Neural progenitor cell (in vitro differentiated cells): ENCODE measurements at places on chromosomes 5 and 9. TPM values are rescaled to one million over a fixed set of nuclear protein-coding genes. Genes with fewer than 3 reads are reported as not detected.
A peak's percentile ranks its signal among the peaks of the same experiment; 100 is the strongest.

DNA sequence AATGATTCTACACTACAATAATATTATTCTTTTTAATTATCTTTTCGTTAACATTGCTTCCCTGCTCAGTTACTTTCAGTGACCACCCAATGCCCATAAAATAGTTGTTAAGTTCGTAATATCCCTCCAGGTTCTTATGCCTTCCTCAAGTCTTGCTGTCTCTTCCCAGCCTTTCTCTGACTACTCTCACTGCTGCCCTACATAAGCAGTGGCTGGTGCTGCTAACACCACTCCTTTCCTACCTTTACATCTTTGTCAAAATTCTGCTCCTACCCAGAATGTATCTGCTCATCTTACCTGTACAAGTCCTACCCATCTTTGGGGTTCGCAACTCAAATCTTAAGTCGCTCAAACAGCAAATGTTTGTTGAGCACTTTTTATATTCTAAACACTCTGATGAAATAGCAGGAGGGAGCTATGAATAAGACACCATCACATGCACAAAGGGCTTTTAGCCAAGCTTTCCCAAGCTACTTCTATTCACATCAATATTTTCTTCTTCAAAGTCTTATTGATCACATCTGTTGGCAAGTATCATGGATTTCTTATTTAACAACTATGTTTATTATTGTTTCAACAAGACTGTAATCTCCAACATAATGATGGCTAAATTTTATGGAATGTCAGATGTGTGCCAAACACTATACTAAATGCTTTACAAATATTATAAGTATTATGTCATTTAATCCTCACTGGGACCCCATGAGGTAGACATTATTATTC is 29.5 kb downstream of the SLC25A46 start:
- no peak overlapping the region for H3K4me3 ChIP-seq
- H3K27ac ChIP-seq = no peak overlapping the region
- H3K4me1 ChIP-seq = no peaks in the 10 kb centered on the region
- H3K36me3 ChIP-seq = no peaks in the 10 kb centered on the region

GRCh38 chr9:74496406-74496805 is 729 bp upstream of the RORB start:
- peak overlapping the region; percentile 71 for H3K4me3 ChIP-seq
- H3K27ac ChIP-seq = no peak overlapping the region
- no peaks in the 10 kb centered on the region for H3K36me3 ChIP-seq

- no peak overlapping the region for H3K27ac ChIP-seq
- H3K4me3 ChIP-seq = no peak overlapping the region
- no peaks in the 10 kb centered on the region for H3K27me3 ChIP-seq
- H3K4me1 ChIP-seq = no peaks in the 10 kb centered on the region
- no peaks in the 10 kb centered on the region for H3K36me3 ChIP-seq
- no peak for DNase-seq
These were observed 194.5 kb downstream of the ARL15 start for GRCh38 chr5:54115735-54116403.

DNA sequence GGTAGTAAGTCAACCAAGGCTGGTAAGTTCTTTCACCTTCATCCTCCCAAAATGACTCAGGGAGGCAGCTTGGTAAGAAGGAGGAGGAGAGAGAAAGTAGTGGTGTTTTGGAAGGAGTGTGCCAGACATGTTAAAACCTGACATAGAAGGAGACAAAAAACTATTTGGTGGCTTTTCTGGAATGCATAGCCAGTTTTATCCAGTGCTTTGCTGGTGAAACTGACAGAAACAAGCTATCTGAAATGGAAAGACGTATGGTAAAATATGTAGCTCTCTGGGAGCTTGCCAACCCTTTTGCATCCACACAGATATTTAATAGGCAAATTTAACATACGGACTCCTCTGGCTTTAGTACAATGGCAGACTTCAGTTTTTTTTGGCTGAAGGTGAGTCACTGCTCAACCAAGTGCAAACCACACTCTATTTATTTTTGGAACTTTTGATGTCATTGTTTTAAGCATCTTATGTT is 45.4 kb downstream of the RAB14 start:
- no peak for DNase-seq
- H3K36me3 ChIP-seq = no peaks in the 10 kb centered on the region
- no peaks in the 10 kb centered on the region for H3K27me3 ChIP-seq
- no peak overlapping the region for H3K27ac ChIP-seq
- H3K4me3 ChIP-seq = no peak overlapping the region

GRCh38 chr5:172405226-172406107 is 48.9 kb downstream of the SH3PXD2B start:
- peaks cover 13% of the 10 kb centered on the region for H3K4me1 ChIP-seq
- H3K27me3 ChIP-seq = no peaks in the 10 kb centered on the region
- no peaks in the 10 kb centered on the region for H3K36me3 ChIP-seq
- no peak for DNase-seq
- H3K27ac ChIP-seq = no peak overlapping the region

DNA sequence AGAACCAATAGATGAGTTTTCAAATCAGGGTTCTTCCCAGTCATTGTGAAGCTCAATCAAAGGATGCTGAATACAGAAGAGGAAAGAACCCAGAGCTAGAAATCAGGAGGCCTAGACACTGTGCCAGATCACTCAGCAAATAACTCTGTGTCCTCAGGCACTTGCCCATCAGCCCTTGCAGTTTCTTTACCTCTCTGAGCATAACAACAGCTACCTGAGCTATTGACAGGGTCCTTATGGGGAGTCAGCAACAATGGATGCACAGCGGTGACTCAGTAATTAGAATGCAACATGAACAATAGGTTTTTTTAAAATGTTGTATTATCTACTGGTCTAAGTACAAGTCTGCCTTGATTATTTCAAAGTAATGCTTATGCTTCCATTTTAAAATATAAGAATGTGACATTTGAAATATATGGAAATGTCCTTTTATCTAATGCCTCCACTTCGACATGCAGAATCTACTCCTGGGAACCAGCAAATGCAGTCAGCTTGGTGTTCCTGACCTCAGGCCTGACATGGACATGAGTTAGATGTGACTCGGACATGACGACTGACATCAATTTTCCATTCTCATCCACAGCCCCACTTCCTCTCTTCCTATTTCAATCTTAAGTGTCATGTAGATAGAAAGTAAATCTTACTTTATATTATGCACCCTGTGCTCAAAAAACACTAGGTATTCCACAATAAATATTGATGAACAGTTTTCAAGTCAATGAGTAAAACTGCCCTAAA is 155.0 kb downstream of the TLE1 start:
- H3K27ac ChIP-seq = no peak overlapping the region
- DNase-seq = peak; percentile 17
- no peak overlapping the region for H3K4me3 ChIP-seq
- peaks cover 29% of the 10 kb centered on the region for H3K4me1 ChIP-seq

DNA sequence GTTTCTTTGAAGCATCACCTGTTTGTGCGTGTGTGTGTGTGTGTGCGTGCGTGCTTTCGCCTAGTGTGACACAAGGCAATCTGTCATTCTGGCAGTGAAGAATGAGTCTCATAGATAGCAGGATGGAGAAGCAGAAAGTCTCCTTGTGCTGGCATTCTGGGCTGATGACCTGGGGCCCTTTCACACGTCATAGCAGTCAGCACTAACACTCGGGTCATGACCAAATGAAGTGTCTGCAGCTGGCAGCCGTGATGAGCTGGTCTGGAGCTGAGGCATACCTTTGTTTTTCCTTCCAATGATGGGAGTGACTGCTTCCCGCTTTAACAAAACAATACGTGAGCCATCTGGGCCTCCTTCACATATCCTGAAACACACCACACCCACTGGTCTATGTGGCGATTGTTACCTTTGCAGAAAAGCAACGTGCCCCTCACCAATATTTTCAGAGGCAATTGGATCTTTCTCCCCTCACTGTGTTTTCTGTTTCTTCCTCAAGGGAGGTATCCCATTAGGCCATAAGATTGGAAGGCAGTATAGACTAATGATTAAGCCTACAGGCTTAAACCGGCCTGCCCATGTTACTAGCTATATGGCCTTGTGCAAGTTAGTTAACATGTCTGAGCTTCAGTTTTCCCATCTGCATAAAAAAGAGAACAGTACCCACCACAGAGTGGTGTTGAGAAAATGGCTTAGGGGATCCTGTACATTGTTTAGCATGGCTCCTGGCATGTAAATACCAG is 88.8 kb downstream of the SREK1 start:
- H3K27ac ChIP-seq = no peak overlapping the region
- DNase-seq = no peak
- no peaks in the 10 kb centered on the region for H3K4me1 ChIP-seq
- H3K4me3 ChIP-seq = no peak overlapping the region
- no peaks in the 10 kb centered on the region for H3K27me3 ChIP-seq
- no peaks in the 10 kb centered on the region for H3K36me3 ChIP-seq

DNA sequence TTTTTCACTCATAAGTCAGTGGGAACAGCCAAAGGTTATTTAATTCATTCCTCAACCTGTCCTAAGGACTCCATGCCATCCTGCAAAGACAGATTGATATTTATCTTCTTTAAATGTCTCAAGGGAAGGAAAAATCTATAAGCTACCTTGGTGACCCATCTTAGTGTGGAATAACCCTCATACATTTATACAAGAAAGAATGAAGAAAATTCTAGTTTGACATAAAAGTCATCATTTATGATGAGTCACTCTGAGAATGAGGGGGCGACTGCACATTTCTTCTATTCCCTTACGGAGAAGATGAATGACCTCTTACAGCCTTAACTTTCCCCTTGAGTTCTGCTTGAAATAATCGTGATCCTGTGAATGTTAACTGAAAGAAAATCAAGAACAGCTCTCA is 26.8 kb upstream of the NUDT12 start:
- no peaks in the 10 kb centered on the region for H3K36me3 ChIP-seq
- no peaks in the 10 kb centered on the region for H3K4me1 ChIP-seq
- no peaks in the 10 kb centered on the region for H3K27me3 ChIP-seq
- no peak for DNase-seq

Gene C1QTNF3
- 4.8 and 6.4 TPM in 2 replicates for total RNA-seq

Gene STPG3
- not detected in 2 replicates for total RNA-seq

Gene ABHD17B
- total RNA-seq = 86.5 and 96.6 TPM in 2 replicates

Gene CDKN2A
- total RNA-seq = not detected in 2 replicates

GRCh38 chr9:69647804-69648203 is 24.4 kb downstream of the APBA1 start:
- H3K4me1 ChIP-seq = peaks cover 4% of the 10 kb centered on the region
- H3K36me3 ChIP-seq = no peaks in the 10 kb centered on the region
- H3K27ac ChIP-seq = no peak overlapping the region
- no peak overlapping the region for H3K4me3 ChIP-seq
- no peak for DNase-seq

Gene GZMA
- not detected in 2 replicates for total RNA-seq

Gene LECT2
- total RNA-seq = not detected in 2 replicates
